Right ventricle myocardium inferior (tissue), 1 donor: ENCODE measurements at places on chromosomes 4 and X. TPM values are rescaled to one million over a fixed set of nuclear protein-coding genes. Genes with fewer than 3 reads are reported as not detected.

DNA sequence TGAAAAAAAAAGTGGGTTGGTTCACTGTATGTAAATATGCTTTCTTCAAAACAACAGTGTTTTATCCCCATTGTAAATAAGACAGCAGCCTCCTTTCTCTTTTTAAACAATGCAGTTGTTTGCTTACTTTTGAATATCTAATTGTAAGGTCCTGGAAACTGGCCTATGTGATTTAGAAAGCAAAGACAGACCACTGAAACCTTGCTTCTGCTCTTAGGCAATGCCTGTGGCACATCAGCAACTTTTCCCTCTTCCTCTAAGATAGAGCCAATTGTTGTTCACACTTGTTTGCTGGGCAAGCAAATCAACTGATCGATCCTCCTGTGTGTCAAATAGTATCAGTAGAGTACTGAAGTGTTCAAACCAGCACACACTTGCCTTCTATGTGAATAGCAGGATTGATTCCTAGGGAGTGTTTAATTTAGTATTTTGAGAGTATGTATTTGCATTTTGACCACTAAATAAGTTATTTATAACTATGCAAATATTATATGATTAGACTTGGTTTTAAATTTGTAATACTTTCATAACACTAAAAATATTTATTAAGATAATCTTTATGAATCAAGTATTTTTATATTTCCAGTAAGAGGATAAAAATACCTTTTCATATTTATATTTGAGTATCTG is 55.4 kb upstream of the GRPR start:
- DNase-seq, result no peak

DNA sequence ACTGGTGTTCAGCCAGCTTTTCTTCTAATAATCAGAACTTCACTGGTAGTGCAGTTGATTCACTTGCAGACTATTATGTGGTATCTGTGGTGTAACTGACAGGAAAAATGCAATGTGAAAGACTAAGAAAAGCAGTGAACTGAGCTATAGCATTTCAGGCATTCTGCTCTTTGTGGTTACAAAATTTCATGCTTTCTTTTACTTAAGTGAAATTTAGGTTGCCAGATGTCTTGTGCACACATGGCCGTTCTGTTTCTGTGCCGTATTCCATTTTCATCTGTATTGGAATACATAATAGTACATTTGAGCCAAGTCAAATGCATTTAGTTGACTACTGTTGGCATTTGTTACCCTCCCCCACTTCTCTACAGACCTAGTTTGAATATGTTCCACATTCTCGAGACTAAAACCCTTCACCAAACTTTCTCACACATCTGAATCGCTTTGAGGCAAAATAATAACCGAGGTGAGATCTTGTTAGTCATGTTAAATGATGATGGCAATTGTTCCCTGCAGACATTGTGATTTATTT is 8.2 kb downstream of the RTL3 start:
- DNase-seq, result no peak

DNA sequence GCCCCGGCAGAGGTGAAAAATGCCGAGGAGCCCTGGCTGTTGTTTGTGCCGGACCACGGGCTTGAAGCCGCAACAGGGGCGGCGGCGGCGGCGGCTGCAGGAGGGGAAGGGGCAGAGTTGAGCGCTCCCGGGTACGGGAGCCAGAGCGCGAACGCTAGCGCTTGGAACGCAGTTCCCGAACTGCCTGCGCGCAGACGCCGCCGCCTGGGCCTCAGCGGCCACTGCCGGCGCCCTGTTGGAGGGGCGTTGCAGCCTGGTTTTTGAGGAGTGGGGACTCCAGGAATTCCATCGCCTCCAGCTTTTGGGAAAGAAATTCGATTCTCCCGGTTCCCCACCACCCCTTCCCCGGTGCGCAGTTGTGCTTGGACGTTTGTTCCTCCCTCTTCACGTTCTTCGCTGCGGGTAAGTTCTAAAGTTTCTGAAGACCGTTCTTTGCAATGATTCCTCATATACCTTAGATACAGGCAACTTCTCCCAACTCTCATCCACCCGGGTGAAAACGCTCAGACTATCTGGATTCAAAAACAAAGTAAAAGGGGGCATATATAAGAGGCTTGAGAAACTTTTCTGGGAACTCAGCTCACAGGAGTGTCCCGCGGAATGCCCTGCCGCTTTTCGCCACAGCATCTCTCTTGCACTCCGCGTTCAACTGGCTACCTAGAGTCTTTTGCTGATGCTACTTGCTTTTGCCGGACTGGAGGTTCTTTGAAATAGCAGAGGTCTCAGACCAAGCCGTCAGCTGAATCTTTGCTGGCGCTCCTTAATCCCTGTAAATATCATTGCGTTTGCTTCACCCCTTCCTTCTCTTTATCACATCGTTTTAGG is 1.0 kb downstream of the FAT4 start:
- peak; percentile 70 for DNase-seq

- DNase-seq, result no peak
Measured at GRCh38 chr4:70619288-70619687, 9.3 kb upstream of the ENAM start.

GRCh38 chrX:18748499-18748898 is 41.1 kb downstream of the PPEF1 start:
- DNase-seq, result no peak

DNA sequence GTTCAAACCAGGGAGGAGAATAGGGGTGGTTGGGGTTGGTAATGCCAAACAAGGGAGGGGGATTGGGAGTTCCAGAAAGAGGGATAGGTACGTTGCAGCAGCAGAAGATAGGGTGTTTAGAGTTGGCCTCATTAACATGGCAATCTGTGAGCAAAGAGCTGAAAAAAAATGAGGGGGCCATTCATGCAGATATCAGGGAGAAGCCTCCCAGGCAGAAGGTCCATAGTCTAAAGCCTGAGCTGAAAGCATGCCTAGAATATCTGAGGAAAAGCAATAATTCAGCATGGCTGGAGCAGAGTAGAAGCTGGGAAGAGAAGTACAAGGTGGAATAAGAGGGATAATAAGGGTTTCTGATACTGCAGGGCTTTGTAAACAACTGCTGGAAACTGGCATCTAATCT is 550.9 kb upstream of the LCORL start:
- DNase-seq, result no peak

- no peak for DNase-seq
Measured at GRCh38 chr4:78627046-78627965, 75.7 kb downstream of the ANXA3 start.

DNA sequence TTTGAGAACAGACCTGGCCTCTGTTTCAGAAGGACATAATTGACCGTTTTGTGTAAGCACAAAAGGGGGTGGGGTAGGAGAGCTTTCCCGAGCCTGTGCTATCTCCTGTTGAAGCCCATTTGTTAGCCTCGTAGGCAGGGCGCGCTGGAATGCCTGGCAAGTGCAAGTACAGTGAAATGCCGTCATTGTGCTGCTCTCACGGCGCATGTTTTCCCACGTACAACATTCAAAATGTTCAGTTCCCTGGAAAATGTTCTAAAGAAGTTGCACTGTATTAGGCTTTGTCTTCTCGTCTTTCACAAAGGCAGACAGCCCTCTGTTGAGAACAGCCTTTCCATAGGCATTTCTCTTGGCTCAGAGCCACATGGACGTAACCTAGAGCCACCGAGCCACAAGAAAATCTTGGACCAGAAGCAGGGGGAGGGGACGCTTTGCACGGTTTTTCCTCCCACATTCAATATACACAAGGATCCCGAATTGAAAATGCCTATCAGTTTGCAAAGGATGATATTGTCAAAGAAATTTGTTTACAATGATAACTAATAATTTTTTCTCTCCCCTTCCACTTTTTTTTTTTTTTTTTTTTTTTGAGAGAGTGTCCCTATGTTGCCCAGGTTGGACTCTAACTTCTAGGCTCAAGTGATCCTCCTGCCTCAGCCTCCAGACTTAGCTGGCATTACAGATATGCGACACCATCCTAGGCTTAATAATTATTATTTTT is 54.6 kb upstream of the RAPGEF2 start:
- peak; percentile 78 for DNase-seq

GRCh38 chr4:95749204-95749603 is 90.7 kb upstream of the PDHA2 start:
- DNase-seq, result no peak

DNA sequence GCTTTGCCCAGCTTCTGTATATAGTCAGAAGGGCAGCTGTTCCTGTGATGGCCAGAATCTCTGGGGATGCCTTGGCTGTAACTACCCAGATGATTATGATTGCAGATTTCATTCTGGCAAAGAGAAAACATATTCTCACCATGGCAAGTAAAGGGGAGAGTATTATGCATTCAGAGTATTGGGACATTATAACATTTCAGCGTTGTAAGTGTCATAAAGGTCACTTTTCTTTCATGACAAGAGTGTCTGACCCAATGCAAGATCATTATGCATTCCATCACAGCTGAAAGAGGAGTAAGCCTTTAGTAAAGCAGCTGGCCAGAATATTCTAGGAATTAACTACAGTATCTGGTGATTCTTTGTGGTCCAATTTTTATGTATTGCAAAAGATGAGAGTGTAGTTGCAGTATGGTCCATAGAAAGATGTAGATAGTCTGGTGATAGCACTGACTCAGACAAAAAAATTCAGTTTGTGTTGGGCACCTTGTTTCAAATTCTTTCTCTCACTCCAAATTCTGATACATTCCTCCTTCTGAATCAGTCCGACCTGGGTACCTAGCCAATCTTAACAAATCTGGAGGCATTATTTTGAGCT is 2366.3 kb downstream of the PCDH7 start:
- no peak for DNase-seq

- no peak for DNase-seq
Measured at GRCh38 chr4:81555489-81555888, 83.8 kb upstream of the RASGEF1B start.

DNA sequence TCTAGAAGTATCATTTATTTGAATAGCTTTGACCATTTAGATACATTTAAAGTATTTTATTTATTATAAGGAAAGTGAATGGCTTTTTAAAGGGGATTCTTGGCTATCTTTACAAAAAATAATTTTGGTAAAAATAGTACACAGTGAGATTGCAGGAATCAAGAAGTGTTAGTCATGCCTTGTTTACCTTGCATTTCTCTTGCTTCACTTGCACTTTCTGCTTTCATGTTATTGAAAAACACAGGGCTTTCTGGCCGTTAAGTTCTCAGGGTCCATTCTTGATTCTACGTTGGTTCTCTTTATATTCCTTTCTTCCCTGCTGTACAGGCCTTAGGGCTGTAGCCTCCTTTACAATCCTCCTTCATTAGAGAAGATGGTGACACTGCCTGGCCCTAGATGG is 21.8 kb upstream of the SEC24D start:
- no peak for DNase-seq

GRCh38 chr4:5893004-5893580 is at the start of gene CRMP1:
TSS of gene CRMP1 (minus strand) at chr4:5893086. CDS start at chr4:5892969, 117 bp downstream.
- no peak for DNase-seq

DNA sequence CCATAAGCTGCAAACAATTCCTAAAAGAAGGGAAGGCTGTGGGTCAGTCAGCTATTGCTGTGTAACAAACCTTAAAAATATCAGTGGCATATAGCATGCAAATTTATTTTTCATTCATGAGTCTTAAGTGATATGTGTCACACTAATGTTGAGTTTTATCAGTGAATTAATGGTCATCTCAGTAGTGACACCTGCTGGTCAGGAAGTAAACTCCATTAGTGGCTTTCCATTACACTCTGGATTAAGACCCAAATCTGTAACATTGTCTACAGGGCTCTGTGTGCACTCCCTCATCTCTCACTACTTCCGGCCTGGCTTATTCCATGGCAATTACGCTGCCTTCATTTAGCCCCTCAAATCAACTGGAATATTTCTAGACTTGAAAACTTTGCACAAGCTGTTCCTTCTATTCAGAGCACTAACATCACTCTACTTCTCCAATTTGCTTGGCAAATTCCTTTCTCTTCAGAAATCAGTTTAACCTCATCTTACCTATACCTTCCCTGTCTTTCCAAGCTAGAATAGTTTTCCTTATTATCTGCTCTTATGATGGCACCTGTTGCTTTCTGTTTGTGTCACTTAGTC is 217.3 kb upstream of the TAPT1 start:
- no peak for DNase-seq

- no peak for DNase-seq
Measured at GRCh38 chr4:118760493-118760892, 75.3 kb downstream of the METTL14 start.

- DNase-seq, result no peak
Measured at GRCh38 chrX:98071331-98071730, 1187.6 kb downstream of the RPA4 start.

The ARAP2 gene
- total RNA-seq, result 2.8 TPM

The FAM149A gene
- 13.9 TPM for total RNA-seq

The CXXC4 gene
- total RNA-seq, result 5.4 TPM

The MAGEA8 gene
- total RNA-seq, result not detected
